Naive B cell (primary cell): ENCODE measurements at places on chromosomes 6 and 20. TPM values are rescaled to one million over a fixed set of nuclear protein-coding genes. Genes with fewer than 3 reads are reported as not detected.
A peak's percentile ranks its signal among the peaks of the same experiment; 100 is the strongest.

The TBX18 gene
- polyA plus RNA-seq: not detected

DNA sequence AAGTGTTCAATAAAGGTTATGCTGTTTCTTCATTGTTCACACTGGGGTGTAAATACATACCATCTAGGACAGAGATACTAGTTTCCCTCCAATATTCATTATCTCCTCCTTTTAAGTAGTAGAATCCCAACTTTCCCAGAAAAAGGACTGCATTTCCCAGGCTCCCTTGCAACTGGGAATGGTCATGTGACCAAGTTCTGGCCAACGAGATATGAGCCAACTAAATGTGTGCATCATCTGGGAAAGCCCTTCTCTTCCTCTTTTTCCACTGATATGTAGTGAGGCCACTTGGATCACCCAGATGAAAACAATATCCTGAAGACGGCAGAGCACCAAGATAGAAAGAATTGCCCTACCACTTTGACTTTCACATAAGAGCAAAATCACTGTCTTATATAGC, 97.9 kb upstream of the PTPRT start:
- H3K36me3 ChIP-seq: no peaks in the 10 kb centered on the region
- no peaks in the 10 kb centered on the region for H3K27me3 ChIP-seq
- no peak overlapping the region for H3K4me3 ChIP-seq

The MCHR2 gene
- not detected for polyA plus RNA-seq

The CDSN gene
- polyA plus RNA-seq: not detected

- no peaks in the 10 kb centered on the region for H3K36me3 ChIP-seq
- no peaks in the 10 kb centered on the region for H3K27me3 ChIP-seq
- H3K27ac ChIP-seq: no peak overlapping the region
- no peak for DNase-seq
- no peak overlapping the region for H3K4me3 ChIP-seq
- H3K4me1 ChIP-seq: peaks cover 8% of the 10 kb centered on the region
Measured at GRCh38 chr6:157305670-157306653, 17.4 kb downstream of the TMEM242 start.

GRCh38 chr6:161351858-161352257, 78.0 kb upstream of the AGPAT4 start:
- H3K4me1 ChIP-seq: peaks cover 7% of the 10 kb centered on the region
- no peak overlapping the region for H3K27ac ChIP-seq
- H3K36me3 ChIP-seq: no peaks in the 10 kb centered on the region
- H3K27me3 ChIP-seq: no peaks in the 10 kb centered on the region
- no peak for DNase-seq
- H3K4me3 ChIP-seq: no peak overlapping the region

GRCh38 chr6:117157448-117157847, 107.9 kb upstream of the VGLL2 start:
- DNase-seq: no peak
- no peaks in the 10 kb centered on the region for H3K27me3 ChIP-seq
- no peaks in the 10 kb centered on the region for H3K36me3 ChIP-seq
- no peak overlapping the region for H3K27ac ChIP-seq
- no peak overlapping the region for H3K4me3 ChIP-seq

The MROH8 gene
- polyA plus RNA-seq: 2.1 TPM

DNA sequence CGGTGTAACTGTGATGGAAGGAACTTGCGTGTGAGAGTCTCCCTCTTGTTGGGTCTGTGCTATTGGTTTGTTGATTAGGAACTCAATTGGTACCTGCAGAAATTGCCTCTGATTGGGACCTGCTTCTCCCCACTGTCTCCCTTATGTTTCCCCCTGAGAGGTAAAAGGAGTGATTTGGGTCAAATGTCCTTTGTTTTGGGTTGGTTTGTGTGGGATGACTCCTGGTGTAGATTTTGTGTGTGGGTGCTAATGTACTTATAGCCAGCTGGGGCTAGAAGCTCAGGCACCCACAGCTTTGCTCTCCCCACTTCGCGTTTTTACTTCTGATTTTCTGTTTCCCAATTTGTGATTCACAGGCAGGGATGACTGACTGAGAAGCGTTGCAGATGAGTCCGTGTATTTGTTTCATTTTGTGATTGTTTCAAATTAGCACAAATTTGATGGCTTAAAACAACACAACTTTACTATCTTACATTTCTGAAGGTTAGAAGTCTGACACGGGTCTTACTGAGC, 79.1 kb downstream of the UTRN start:
- no peak overlapping the region for H3K27ac ChIP-seq
- H3K4me1 ChIP-seq: peaks cover 72% of the 10 kb centered on the region
- no peaks in the 10 kb centered on the region for H3K36me3 ChIP-seq

DNA sequence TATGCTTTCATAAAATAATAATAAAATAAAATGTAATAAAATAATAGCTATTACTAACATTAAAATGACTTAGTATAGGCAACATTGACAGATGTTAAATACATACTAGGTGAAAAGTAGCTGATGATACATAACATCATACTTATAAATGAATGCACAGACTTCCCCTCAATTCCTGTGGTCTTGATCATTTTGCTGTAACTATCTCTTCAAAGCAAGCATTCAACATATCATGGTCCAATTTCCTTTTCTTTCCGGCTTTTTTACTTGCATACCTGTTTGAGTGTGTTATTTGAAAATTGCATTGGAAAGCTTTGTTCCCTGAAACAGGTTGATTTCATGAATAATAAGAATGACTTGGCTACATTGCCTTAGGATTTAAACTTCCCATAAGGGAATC, 309.3 kb downstream of the HDGFL1 start:
- H3K36me3 ChIP-seq: no peaks in the 10 kb centered on the region
- H3K27ac ChIP-seq: no peak overlapping the region
- H3K27me3 ChIP-seq: no peaks in the 10 kb centered on the region
- H3K4me1 ChIP-seq: no peaks in the 10 kb centered on the region
- DNase-seq: no peak

The OR2H1 gene
- not detected for polyA plus RNA-seq

The SLA2 gene
- 0.40 TPM for polyA plus RNA-seq

GRCh38 chr6:144104898-144105487, 9.6 kb upstream of the SF3B5 start:
- peak; percentile 60 for DNase-seq
- no peak overlapping the region for H3K27ac ChIP-seq
- H3K27me3 ChIP-seq: no peaks in the 10 kb centered on the region
- no peaks in the 10 kb centered on the region for H3K36me3 ChIP-seq
- H3K4me3 ChIP-seq: no peak overlapping the region
